ENCODE measurements at places on chromosomes 3 and 15.
A peak's percentile ranks its signal among the peaks of the same experiment; 100 is the strongest.

DNA sequence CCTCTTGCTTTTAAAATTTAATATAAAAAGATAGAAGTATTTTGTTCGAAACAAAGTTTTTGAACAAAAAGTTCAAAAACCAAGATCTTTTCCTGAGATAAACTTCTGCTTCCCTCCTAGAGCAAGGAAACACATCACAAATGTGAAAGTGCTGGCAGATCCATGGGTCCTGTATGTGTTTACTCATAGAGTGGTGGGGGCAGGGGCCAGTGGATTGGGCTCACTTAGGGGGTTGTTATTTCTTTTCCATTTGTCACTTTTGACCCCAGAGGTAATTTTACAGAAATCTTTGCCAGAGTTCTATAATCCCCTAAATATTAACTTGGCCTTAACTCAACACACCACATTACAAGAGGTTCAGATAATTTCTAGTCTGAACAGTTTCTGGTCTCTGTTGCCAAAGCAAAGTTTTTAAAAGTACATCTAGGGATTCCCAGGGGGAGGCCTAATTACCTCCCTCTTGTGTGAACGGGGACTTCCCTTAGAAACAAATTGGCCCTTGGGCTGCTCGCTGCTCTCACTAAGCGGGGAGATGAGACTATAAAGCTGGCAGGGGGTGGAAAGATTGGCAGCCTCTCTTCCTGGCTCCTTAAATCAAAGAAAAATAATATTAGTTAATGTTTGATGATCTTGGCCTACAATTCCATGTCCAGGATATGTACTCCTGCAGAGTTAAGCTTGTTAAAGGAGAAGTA, 66.8 kb upstream of the PTX3 start:
- peak; percentile 44 for DNase-seq

DNA sequence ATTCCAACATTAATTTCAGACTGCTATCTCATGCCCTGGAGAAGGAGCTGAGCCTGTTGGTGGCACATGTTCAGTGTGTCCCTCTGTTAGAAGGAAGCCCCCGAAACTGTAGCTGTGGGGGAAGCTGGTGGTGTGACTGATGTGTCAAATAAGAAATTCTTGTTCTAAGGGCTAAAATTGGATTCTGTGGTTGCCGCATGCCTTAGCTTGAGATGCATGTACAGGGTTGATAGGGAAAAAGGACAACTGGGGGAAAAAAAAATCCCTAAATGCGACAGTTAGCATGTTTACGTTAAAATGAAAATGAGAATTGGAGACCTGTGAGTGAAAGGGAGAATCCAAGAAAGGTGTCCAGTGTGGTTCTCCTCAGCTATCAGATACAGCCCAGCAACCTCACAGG, 58.6 kb downstream of the MED12L start:
- no peak for DNase-seq

- no peak for DNase-seq
Observed at GRCh38 chr15:31526916-31527690, 200.5 kb downstream of the KLF13 start.

DNA sequence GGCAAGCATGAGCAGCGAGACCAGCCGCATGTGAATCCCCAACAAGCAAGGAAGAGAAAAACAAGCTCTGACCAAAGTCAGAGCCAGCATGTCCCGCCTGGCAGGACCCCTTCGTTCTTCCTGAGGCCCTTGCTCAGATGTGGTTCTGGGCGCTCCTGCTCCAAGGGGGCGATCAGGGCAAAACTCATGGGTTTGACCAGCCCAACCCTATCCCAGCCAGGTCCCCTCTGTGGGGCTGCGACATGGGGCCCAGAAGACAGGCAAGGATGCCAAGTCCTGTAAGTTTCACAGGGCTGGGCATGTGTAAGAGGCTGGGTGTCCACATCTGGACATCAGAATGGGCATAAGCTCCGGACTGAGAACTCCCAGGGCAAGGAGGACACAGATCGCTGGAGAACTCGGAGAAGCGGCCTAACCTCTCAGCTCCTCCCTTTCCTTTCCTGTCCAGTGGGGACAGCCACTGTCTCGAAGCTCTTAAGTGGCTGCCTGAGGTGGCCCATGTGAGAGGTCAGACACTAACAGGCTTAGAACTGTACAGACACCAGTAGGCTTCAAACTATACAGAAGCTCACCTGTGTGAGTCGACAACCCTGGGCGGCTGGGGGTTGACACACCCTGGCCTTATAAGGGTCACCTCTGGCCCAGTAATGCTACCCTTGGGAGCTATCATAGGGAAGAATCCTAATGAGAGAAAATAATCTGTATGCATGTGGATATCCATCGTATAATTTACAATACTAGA, 48.9 kb downstream of the XXYLT1 start:
- DNase-seq: no peak

- DNase-seq: no peak
Observed at GRCh38 chr15:88395872-88396781, 71.1 kb downstream of the MRPL46 start.

DNA sequence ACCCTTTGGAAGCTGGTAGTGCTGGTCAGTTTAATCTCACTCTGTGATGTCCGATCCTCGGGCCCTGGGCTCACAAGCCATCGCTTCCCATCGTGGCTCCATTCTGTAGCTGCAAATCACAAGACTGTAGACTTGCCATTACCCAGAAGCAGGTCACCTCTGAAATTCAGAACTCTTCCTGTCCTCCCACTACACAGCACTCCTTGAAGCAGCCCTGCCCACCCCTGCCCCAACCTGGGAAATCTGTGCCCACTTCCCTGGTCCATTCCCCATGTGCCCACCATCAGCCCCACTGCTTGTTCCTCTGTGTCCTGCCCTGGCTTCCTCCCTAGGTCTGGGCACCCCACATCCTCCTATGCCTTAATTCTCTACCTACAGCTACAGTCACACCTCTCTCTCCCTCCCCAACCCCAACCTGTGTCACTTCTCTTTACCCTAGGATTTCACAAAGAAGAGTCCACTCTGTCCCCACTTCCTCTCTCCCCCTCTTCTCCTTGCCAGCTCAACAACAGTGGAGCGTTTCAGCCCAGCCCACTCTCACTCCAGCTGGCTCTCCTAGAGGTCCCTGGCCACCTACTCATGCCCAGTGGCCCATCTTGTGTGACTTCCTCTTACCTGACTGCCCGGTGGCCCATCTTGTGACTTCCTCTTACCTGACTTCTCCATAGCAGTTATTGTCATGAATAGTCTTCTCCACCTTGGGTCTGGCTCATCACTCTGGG, 8.3 kb downstream of the ZNF710 start:
- no peak for DNase-seq

DNA sequence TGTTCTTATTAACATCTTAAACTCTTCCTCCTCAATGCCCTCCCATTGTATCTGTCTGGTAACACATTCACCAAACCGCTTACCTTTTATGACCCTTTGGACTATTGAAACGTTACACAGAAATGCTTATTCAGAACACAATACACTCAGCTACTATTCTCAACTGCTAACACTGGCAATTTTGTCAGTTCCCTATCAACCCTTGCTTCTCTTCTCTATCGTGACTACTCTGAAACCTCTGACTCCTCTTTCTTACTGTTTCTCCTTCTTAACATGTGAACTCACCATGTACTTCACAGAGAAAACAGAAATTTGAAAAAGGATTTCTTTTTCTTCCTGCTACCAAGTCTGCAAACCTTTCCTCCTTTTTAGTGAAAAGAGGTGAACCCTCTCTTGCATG, 232.9 kb upstream of the GPR149 start:
- DNase-seq: no peak

- DNase-seq: no peak
Observed at GRCh38 chr3:20322085-20322484, 136.1 kb upstream of the SGO1 start.

GRCh38 chr3:193132241-193132640, 108.8 kb upstream of the PLAAT1 start:
- no peak for DNase-seq

GRCh38 chr15:75210811-75211230, 9.1 kb downstream of the C15orf39 start:
- no peak for DNase-seq

GRCh38 chr3:125075738-125076137, 19.9 kb upstream of the HEG1 start:
- no peak for DNase-seq

DNA sequence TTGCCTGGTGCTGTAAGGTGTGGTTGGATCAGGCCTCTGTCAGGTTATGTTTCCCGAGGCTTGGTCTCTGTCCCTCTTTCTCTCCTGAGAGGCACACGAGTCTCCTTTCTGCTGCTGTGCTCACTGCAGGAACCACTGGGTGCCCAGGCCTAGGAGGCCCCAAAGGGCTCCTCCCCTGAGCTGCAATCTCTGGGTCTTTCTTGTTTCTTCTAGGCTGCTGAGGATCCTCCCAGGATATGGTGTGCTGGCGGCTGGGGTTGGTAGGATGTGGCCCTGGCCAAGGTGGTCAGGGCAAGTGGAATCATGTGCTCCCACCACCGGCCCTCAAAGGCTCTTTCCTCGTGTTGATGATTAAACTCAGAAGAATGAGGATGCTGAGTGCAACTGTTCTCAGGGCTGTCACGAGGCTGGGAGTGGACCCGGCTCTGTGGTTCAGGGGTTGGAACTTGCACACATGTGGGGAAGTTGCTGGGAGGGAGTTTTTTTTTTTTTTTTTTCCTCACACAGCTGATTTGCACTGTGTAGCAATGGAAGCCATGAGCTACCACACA, 43.6 kb upstream of the CTSH start:
- peak; percentile 94 for DNase-seq

DNA sequence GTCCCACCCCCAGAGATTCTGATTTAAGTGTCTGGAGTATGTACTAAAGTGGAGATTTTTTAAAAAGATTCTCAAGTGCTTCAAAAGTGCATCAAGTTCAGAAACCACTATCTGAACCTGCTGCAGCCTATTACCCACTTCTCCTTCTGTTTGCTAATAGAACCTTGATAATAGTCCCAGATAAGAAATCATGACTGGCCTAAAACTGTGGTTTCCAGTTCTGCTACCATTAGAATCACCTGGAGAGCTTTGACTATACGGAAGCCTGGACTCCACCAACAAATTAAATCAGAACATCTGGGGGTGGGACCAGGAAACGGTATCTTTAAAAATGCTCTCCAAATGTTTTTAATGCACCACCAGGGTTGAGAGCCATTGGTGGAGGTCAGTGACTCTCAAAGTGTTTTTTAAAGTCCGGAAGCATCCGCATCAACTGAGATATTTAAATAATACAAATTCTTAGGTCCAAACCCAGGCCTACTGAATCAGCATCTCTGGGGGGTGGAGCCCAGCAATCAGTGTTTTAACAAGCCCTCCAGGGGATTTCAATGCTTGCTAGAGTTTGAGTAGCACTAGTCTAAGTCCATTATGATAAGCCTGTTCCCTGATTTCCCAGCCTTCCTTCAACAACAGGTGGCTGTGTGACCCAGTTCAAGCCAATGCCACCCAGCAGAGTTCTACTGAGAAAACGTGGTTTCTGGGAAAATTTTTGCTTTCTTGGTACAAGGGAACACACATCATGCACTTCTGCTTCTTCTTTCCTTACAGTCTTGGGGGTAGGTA, 45.4 kb upstream of the TIPARP start:
- DNase-seq: no peak

- DNase-seq: no peak
Observed at GRCh38 chr3:49912881-49913281, 9.2 kb upstream of the MST1R start.

DNA sequence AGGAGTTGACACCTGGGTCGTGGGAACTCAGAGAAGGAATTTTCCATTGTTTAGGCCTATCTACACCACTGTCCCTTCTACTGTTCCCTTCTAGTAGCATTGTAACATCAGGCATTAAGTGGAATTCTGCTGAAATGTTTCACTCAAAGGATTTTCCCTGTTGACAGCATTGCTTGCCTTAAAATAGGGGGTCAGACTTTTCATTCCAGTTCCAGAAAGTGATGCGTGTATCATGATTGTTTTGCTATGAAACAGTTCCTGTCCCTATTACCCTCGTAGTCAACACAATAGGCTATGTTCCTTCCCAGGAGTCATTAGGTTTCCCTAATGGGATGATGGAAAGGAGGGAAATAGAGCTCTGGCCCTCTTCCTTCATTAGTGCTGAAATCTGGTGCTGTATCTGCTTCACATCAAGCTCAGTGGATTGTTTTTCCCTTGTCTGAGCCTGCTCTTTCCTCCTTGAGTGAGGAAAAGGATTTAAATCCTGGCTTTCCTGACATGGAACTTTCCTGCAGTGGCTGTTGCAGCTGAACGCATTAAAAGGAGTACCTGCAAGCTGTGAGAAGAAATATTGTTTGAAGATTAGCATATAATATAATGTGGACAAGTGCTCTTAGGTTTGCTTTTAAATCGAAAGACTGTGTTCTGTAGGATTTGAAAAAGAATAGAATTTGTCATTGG, 195.9 kb downstream of the KLHL25 start:
- DNase-seq: no peak

- no peak for DNase-seq
Observed at GRCh38 chr3:6260551-6261191, 600.2 kb upstream of the GRM7 start.

- peak; percentile 34 for DNase-seq
Observed at GRCh38 chr3:113536627-113537101, 4.3 kb downstream of the SIDT1 start.

DNA sequence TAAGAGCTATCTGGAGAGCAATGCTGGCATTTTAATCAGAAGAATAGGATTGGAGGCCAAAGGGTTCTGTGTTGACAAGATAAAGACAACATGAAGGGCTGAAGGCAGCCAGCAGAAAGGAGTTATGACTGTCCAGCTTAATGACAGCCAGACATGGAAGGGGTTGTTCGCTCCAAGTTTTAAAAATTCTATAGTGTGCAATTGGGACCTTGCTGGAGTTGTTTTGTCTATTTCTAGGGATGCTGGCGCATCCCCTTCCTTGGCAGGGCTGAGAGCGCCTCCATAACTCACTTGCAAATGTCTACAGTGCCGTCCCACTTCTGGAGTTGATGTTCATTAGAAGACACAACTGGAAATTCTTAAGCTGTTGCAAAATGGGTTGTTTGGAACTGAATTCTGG, 200.7 kb downstream of the TLE3 start:
- no peak for DNase-seq

GRCh38 chr3:129686941-129687340, 80.5 kb upstream of the PLXND1 start:
- DNase-seq: no peak

GRCh38 chr3:133917144-133917543, 21.5 kb upstream of the RAB6B start:
- DNase-seq: no peak

DNA sequence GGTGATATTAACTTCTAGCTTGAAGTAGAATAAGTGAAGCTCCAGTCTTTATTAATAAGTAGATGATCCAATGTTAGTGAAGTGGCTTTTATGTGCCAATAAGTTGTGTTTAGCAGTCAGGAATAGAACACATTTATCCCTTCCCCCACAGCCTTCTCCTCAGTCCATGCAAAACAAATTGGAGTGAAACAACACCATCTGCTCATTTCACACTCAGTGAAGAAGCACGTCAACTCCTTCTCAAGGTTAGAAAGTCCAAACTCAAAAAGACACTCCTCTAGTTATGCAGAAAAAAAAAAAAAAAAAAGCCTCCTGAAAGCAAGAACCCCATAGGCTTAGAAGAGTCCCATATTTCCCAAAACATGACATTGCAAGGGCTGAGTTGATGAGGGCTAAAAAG, 18.0 kb upstream of the NEO1 start:
- DNase-seq: no peak

DNA sequence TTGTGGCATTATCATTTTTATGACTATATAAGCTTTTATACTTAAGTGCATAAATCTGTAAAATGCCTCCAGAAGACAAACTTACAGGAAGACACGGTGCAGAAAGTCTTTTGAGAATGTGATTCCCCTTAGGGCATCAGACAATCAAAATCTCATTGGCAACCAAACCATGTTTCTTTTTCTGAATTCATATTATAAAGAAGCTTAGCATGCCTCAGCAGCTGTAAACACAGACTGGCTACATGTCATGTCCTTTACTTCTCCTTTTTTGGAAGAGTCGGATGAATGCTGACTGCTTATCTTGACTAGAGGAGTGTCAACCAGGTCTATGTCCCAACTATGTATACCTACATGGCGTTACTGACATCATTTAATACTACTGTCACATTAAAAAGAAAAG, 150.1 kb downstream of the PLD1 start:
- DNase-seq: peak; percentile 14
